Upper lobe of right lung (tissue), 1 donor: ENCODE measurements at places on chromosomes 3 and 15.

- no peaks in the 10 kb centered on the region for H3K36me3 ChIP-seq
- no peaks in the 10 kb centered on the region for H3K27me3 ChIP-seq
- H3K27ac ChIP-seq = no peak overlapping the region
- no peak for DNase-seq
- no peak overlapping the region for H3K4me3 ChIP-seq
- H3K4me1 ChIP-seq = no peaks in the 10 kb centered on the region
These were observed 60.3 kb upstream of the TRA2B start for GRCh38 chr3:185998136-185998535.

GRCh38 chr3:23976555-23976954 is 31.5 kb downstream of the NR1D2 start:
- H3K4me3 ChIP-seq = no peak overlapping the region
- peaks cover 47% of the 10 kb centered on the region for H3K36me3 ChIP-seq
- no peaks in the 10 kb centered on the region for H3K27me3 ChIP-seq
- no peak overlapping the region for H3K27ac ChIP-seq
- H3K4me1 ChIP-seq = no peaks in the 10 kb centered on the region
- no peak for DNase-seq

- H3K27me3 ChIP-seq = no peaks in the 10 kb centered on the region
- no peaks in the 10 kb centered on the region for H3K4me1 ChIP-seq
- no peak overlapping the region for H3K4me3 ChIP-seq
These were observed 23.2 kb downstream of the GPR176 start for GRCh38 chr15:39896846-39897245.

- H3K27me3 ChIP-seq = no peaks in the 10 kb centered on the region
- DNase-seq = no peak
- H3K4me3 ChIP-seq = no peak overlapping the region
- H3K36me3 ChIP-seq = no peaks in the 10 kb centered on the region
- peaks cover 59% of the 10 kb centered on the region for H3K4me1 ChIP-seq
These were observed 31.2 kb downstream of the PLA1A start for GRCh38 chr3:119628816-119629445.

GRCh38 chr3:52423173-52423572 is 21.7 kb downstream of the SEMA3G start:
- H3K4me1 ChIP-seq = no peaks in the 10 kb centered on the region
- H3K27me3 ChIP-seq = no peaks in the 10 kb centered on the region
- no peak overlapping the region for H3K27ac ChIP-seq

DNA sequence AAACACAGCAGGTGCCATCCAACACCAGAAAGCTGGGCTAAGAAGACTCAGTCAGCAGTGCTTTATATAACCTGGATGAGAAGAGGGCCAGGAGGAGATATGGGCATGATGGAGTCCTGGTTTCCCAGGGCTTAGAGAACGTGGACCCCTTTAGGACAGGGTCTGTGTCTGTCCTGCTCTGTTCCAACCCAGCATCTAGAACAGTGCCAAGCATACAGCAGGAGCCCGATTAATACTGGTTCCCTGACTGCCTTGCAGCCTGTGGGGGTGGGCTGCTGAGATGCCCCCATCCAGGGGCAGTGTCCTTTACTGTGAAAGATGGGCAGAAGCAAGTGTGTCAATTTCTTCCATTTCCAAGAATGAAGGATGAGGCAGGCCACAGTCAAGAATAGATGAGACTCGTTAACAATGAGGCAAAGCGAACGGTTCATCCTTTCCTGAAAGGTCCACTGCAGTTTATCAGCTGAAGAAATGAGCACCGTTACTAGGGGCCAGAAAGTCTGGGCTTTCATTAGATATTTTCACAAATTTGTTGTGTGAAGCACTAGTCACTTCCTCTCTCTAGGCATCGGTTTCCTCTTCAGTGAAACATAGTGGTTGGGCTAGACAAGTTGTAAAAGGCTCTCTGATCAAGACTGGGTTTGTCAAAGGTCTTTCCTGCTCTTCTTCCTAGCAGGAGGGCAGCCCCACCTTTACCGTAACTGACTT is 72.0 kb upstream of the HERC1 start:
- no peak overlapping the region for H3K27ac ChIP-seq
- no peaks in the 10 kb centered on the region for H3K27me3 ChIP-seq
- H3K4me1 ChIP-seq = peaks cover 20% of the 10 kb centered on the region

DNA sequence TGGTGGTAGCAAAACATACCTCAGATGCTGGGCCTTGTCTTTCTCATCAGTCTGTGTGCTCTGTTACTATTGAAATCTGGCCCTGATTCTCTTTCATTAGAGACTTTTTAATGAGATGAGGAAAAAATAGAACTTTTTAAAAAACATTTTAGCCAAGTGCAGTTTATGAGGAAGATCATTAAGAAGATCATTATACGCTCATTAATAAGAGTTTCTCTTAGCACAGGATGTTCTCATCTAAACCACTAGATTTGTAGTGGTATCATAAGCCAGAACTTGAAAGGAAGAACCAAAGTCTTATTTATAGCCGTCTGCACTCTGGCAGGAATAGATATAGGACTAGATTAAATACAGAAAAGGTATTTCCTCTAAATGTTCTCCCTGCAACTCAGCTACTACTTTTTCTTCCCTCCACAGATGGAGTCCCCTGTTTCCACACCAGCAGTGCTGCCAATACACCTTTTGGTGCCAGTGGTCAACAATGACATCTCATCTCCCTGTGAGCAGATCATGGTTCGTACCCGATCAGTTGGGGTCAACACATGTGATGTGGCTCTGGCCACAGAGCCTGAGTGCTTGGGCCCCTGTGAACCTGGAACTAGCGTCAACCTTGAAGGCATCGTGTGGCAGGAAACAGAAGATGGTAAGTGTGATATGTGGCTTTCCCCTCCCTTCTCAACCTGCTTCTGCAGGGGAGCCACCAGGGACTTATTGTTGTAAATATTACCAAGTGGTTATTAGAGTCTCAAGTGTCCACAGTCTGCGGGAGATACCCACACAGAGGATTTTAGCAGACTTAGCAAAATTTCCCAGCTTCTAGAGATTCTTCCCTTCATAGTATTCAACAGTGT is 152.8 kb downstream of the RBPMS2 start:
- H3K36me3 ChIP-seq = peaks cover 9% of the 10 kb centered on the region
- peaks cover 36% of the 10 kb centered on the region for H3K4me1 ChIP-seq
- H3K27ac ChIP-seq = peak overlapping the region; percentile 47
- no peaks in the 10 kb centered on the region for H3K27me3 ChIP-seq

- H3K27me3 ChIP-seq = no peaks in the 10 kb centered on the region
- H3K27ac ChIP-seq = peak overlapping the region; percentile 95
- peak; percentile 83 for DNase-seq
- peaks cover 73% of the 10 kb centered on the region for H3K4me1 ChIP-seq
- H3K36me3 ChIP-seq = no peaks in the 10 kb centered on the region
- H3K4me3 ChIP-seq = no peak overlapping the region
These were observed 61.6 kb upstream of the RYK start for GRCh38 chr3:134312072-134312872.

DNA sequence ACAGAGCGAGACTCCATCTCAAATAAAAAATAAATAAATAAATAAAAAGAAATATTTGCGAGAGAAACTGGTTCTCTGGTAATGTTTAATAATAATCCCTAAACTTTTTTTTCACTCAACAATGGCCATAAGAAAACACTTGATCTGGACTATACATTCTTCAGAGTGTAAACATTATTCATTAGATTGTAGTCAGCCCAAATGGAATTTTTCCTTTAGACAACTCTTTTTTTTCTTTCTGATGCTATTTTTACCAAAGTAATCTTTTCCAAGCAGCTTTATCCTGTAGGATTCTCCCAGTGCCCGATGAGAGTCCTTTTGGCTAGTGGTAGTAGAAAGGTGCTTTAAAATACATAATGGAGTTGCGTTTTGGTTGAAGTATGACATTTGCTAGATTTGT is 90.4 kb downstream of the NEDD4 start:
- H3K27me3 ChIP-seq = no peaks in the 10 kb centered on the region
- H3K27ac ChIP-seq = no peak overlapping the region
- H3K4me1 ChIP-seq = no peaks in the 10 kb centered on the region
